ENCODE measurements at places on chromosomes 1 and 21. TPM values are rescaled to one million over a fixed set of nuclear protein-coding genes. Genes with fewer than 3 reads are reported as not detected.

Gene TRAF3IP3
- total RNA-seq: 0.90 TPM

Gene CYP4A11
- total RNA-seq: not detected

Gene OR2T11
- total RNA-seq: not detected

GRCh38 chr1:51600965-51601364, 15.9 kb upstream of the OSBPL9 start:
- no peak for DNase-seq

DNA sequence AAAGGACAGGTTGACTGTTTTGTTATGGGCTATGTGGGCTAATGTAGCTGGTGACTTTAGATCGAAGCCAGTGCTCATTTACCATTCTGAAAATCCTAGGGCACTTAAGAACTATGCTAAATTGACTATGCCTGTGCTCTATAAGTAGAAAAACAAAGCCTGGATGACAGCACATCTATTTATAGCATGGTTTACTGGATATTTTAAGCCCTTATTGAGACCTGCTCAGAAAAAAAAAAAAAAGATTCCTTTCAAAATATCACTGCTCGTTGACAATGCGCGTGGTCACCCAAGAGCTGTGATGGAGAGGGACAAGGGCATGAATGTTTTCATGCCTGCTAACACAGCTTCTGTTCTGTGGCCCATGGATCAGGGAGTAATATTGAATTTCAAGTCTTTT, 48.1 kb downstream of the CAMSAP2 start:
- no peak for DNase-seq

GRCh38 chr1:62436039-62436465, 797 bp upstream of the USP1 start:
- DNase-seq: peak; percentile 96
